AG10803 (cell line): ENCODE measurements at places on chromosomes 12 and 14.

GRCh38 chr12:95014554-95014953 lies 11.1 kb upstream of the NDUFA12 start:
- DNase-seq: no peak

DNA sequence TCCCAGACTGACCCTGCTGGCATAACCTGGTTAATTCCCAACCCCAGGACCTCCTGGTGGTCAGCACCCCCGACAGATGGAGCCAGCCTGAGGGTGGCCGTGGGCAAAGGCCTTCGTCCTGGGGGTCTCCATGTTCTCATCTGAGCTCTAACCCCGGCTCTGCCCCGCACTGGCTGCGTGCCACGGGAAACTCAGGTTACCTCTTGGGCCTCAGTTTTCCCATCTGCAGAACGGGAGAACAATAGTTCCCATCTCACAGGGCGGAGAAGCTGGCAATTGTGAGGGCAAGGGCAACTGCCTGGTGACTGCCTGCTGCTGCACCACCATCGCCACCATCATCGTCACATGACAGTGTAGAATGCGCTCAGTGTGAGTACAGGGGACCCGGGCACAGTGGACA lies 77.9 kb downstream of the RFLNA start:
- DNase-seq: no peak

DNA sequence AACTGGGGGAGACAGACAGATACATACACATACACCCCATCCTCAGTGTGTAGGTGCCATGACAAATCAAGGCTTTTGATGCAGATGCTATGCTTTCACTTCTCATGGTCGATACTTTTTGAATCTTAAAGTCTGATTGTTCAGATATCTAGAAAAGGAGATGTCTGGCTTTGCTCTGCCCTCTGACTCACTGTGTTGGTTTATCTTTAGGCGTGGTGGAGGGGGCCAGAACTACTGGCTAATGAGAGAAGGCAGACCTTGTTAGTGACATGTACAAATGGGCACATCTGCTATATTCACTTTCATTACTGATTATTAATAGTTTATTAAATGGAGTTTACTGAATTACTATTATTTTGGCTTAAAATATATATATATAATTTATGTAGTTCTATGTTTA lies 444.3 kb upstream of the RGS6 start:
- DNase-seq: no peak

- peak; percentile 68 for DNase-seq
These were observed 46.2 kb downstream of the BCAT1 start for GRCh38 chr12:24902511-24903328.
